RPMI7951 (cell line): ENCODE measurements at places on chromosomes 16 and 17. TPM values are rescaled to one million over a fixed set of nuclear protein-coding genes. Genes with fewer than 3 reads are reported as not detected.

- no peak for DNase-seq
Measured at GRCh38 chr16:82134846-82135245, 35.2 kb downstream of the MPHOSPH6 start.

- no peak for DNase-seq
Measured at GRCh38 chr17:76643553-76644148, at the start of gene ST6GALNAC1. Gene ST6GALNAC1 (minus strand): TSS chr17:76643757. CDS start chr17:76643638, 119 bp downstream.

DNA sequence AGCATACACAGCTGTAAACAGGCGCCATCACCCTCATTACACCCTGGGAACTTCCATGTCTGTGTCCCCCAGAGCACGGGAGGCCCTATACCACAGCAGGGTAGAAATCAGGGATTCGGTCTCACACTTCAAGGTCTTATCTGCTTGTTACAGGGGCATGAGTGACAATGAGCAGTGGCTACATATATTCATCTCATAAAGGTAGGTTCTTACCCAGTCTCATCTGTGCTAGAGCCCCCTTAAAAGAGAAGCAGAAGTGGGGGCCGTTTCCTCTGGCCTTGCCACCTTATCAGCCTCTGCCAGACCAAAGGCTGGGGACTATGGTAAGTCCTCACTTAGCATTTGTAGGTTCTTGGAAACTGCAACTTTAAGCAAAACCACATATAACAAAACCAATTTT lies 46.5 kb downstream of the IRX5 start:
- no peak for DNase-seq

DNA sequence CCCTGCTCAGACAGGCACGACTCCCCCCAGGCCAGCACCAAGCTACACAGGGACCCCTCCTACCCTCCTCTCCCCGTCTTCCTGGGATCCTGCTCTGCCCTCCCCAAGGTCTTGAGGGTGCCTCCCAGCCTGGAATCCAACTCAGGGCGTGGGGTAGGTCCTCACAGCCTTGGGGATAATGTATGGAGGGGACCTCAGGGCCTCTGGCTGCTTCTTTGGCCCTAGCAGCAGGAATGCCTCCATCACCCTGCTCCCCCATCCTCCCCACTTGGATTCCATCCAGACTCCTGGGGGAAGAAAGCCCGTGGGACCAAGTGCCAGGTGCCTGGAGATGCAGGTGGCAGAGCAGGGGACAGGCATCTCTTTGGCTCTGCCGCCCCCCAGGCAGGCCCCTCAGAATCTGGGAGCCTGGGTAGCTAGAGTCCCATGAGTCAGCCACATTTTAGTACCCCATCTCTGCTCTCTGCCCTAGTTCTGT lies 10.7 kb upstream of the STAC2 start:
- DNase-seq: no peak

Gene KRT33A
- not detected in 2 replicates for total RNA-seq
